ENCODE measurements at places on chromosomes 1 and 21. TPM values are rescaled to one million over a fixed set of nuclear protein-coding genes. Genes with fewer than 3 reads are reported as not detected.

The COL16A1 gene
- total RNA-seq, result not detected

The ACAP3 gene
- 45.3 TPM for total RNA-seq

GRCh38 chr1:78620666-78621065, 418 bp downstream of the IFI44L start:
- peak overlapping the region; percentile 49 for H3K4me3 ChIP-seq
- peaks cover 23% of the 10 kb centered on the region for H3K4me1 ChIP-seq
- DNase-seq, result no peak
- peak overlapping the region; percentile 56 for H3K27ac ChIP-seq

DNA sequence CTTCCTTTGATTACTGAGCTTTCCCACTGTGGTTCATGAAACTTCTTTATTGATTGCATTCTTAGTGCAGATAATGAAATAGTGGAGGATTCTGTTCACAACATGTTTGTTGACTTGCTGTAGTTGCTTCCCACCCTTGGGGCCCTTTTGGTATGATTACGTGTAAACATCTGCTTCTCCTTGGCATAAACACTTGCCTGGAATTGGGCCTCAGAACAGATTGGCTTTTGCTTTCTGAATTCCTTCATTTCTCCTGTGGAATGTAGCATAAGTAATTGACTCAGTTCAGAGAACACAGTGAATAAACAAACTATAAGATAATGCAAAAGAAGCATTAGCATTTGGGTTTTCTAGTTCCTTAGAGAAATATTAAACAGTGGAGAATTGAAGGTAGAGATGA, 59.5 kb upstream of the LAMC2 start:
- H3K27me3 ChIP-seq, result no peaks in the 10 kb centered on the region
- no peak overlapping the region for H3K27ac ChIP-seq
- no peak for DNase-seq
- no peak overlapping the region for H3K4me3 ChIP-seq

- DNase-seq, result no peak
- H3K4me3 ChIP-seq, result no peak overlapping the region
- H3K4me1 ChIP-seq, result no peaks in the 10 kb centered on the region
- no peaks in the 10 kb centered on the region for H3K27me3 ChIP-seq
- no peak overlapping the region for H3K27ac ChIP-seq
These were observed 69.5 kb downstream of the GADD45A start for GRCh38 chr1:67754526-67754920.

DNA sequence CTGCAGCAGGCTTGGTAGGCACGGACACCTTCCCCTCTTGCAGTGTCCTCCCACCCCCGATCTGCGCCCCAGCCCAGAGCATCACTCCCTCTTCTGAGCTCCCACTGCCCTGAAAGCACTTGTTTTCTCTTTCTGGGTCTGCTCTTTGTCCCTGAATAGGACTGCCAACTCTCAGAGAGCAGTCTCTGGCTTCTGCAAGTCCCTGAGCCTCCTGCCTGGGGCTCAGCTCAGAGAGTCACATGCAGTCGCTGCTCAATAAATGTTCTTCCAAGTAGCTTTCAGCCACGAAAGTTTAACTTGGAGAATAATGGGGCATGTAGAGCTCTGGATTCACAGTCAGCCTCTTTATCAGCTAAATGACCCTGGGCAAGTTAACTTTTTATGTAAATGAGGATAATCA, 205.6 kb downstream of the HIVEP3 start:
- no peaks in the 10 kb centered on the region for H3K27me3 ChIP-seq
- H3K4me3 ChIP-seq, result no peak overlapping the region
- no peaks in the 10 kb centered on the region for H3K36me3 ChIP-seq
- peaks cover 10% of the 10 kb centered on the region for H3K4me1 ChIP-seq

DNA sequence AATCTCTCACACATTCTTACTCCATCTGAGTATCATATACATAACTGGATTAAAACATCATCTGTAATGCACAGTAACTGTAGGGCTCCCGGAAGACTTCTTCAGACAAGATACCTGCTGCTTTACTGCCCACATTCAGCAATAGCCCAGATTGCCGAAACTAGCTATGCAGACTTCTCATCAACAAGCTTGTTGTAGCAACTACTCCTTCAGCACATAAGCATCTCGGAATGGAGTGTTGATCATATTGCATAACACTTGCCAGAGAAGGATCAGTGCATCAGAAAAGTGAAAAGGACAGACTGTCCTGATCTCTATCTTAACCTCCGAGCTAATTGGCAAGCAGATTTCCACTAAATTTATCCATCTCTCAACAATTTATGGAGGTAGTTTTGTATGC, 354.6 kb upstream of the C1orf87 start:
- no peak overlapping the region for H3K4me3 ChIP-seq
- DNase-seq, result no peak
- no peaks in the 10 kb centered on the region for H3K27me3 ChIP-seq
- no peaks in the 10 kb centered on the region for H3K4me1 ChIP-seq
- no peaks in the 10 kb centered on the region for H3K36me3 ChIP-seq
- H3K27ac ChIP-seq, result no peak overlapping the region

- H3K27me3 ChIP-seq, result no peaks in the 10 kb centered on the region
- H3K27ac ChIP-seq, result no peak overlapping the region
- DNase-seq, result no peak
- no peaks in the 10 kb centered on the region for H3K4me1 ChIP-seq
These were observed 80.6 kb downstream of the TNFSF18 start for GRCh38 chr1:172970186-172970585.

DNA sequence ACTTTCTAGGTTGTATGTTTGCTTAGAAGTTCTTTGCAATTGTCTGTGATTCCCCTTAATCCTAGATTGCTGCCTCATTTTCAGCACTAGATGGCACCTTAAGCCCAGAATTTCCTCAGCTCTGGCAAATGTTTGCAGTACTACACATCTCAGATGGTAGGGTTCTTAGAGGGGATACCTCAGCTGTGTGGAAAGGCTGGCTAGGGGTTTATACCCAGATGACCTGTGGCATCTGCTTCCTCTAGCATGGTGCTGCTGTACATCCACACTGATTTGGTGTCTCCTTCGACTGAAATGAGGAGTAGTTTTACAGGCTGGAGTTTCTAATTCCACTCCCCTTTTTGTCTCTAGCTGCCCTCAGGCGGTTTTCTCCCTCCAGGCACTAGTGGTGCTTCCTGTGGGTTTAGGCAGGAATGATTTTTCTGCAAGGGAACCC, 23.5 kb downstream of the ASB17 start:
- H3K27ac ChIP-seq, result no peak overlapping the region
- no peaks in the 10 kb centered on the region for H3K27me3 ChIP-seq

- no peaks in the 10 kb centered on the region for H3K36me3 ChIP-seq
- H3K4me1 ChIP-seq, result peaks cover 28% of the 10 kb centered on the region
- peak within 1 kb of the TSS; percentile 60 for H3K27ac ChIP-seq
These were observed at the start of gene LRRC42 for GRCh38 chr1:53946252-53947171. Gene LRRC42, plus strand, starts transcription at chr1:53946350. Its CDS starts 5,650 bp downstream, at chr1:53952000.

- no peaks in the 10 kb centered on the region for H3K36me3 ChIP-seq
- no peaks in the 10 kb centered on the region for H3K27me3 ChIP-seq
- peak overlapping the region; percentile 35 for H3K27ac ChIP-seq
- DNase-seq, result peak; percentile 83
These were observed 107.1 kb downstream of the NIBAN1 start for GRCh38 chr1:184866991-184867788.

DNA sequence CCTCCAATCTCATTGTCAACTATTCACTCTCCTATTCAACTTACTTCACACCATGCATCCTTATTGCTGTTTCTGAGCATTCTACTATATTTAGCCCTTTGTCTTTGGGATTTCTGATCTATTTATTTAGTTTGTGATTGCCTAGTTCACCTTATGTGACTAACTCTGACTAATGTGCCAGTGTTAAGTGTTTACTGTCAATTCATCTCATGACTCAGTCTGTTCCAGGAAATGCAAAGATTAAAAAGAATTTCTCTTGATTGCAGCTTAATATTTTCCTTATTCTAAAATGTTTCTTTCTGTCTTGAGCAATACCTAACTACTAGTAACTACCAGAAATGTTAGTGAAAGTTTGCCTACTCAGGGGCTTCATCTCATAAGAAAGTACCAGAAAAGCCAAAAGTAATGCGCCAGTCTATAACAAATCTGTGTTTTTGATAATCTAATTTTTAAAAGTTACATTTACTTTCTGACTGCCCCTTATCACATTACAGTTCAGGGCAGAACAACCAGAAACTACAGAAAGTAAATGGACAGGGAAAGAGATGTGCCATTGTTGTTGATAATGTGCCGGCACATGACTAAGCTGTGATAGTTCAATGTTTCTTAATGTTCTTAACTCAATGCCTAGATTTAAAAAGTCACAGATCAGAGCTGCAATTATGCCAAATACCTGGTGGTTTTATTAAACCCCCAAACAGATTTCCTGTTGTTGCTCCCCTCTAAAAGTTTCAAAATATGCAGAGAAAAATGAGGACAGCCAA, 556.5 kb downstream of the PTBP2 start:
- H3K4me1 ChIP-seq, result no peaks in the 10 kb centered on the region
- H3K36me3 ChIP-seq, result peaks cover 4% of the 10 kb centered on the region
- H3K27ac ChIP-seq, result no peak overlapping the region
- H3K27me3 ChIP-seq, result no peaks in the 10 kb centered on the region
- no peak overlapping the region for H3K4me3 ChIP-seq
